Stimulated activated CD8-positive, alpha-beta memory T cell treated with anti-CD3 and anti-CD28 coated beads, Interleukin-4, amount 100 ng/mL, for 48 hours (primary cell): ENCODE measurements at places on chromosomes 12 and 14.

DNA sequence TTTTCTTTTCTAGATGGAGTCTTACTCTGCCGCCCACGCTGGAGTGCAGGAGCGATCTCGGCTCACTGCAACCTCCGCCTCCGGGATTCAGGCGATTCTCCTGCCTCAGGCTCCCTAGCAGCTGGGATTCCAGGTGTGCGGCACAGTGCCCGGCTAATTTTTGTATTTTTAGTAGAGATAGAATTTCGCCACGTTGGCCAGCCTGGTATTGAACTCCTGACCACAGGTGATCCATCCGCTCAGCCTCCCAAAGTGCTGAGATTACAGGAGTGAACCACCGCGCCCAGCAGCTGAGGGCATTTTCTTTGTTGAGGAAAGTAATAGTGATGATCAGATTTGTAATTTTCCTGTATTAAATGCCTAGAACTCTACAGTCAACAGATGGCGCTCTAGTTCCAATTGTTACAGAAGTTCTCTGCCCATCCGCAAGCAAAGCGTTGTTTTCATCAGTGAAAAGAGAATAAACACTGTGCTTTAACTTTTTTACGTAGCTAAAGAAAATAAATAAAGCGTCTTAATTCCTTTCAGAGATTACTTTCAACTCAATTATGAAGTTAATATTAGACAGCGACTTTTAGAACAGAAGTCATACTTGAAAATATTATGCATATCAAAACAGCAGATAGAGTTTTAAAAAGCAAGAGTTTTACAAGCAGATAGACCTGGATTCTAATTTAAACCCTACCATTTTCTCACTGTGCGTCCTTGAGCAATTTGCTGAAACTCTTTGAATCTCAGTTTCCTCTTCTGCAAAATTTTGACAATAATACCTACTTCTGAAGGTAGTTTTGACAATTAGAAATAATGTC is 335.1 kb downstream of the DUSP6 start:
- peak; percentile 35 for DNase-seq

- no peak for DNase-seq
These were observed 65.9 kb downstream of the CMKLR1 start for GRCh38 chr12:108273217-108273616.

GRCh38 chr14:103859416-103860202 is 12.2 kb upstream of the PPP1R13B start:
- no peak for DNase-seq

DNA sequence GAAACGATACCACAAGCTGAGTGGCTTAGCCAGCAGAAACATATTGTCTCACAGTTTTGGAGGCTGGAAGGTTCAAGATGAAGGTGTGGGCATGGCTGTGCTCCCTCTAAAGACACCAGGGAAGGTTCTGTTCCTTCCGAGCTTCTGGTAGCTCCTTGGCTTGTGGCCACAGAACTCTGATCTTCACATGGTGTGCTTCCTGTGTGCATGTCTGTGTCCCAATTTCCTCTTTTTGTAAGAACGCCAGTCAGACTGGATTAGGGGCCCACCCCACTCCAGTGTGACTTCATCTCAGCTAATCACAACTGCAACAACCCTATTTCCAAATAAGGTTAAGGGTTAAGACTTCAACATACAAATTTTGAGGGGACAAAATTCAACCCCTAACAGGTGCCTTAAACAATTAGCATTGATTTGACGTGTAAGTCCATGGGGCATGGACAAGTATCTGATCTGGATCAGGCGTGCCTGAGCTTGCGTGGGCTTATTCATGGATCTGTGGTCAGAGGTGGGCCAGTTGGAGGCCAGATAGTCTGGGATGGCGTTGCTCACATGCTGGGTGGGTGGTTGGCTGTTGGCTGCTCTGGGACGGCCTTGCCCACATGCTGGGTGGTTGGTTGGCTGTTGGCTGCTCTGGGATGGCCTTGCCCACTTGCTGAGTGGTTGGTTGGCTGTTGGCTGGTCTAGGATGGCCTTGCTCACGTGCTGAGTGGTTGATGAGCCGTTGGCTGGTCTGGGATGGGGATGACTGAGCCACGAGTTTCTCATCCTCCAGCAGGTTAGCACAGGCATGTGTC is 88.5 kb downstream of the LGMN start:
- DNase-seq, result no peak

DNA sequence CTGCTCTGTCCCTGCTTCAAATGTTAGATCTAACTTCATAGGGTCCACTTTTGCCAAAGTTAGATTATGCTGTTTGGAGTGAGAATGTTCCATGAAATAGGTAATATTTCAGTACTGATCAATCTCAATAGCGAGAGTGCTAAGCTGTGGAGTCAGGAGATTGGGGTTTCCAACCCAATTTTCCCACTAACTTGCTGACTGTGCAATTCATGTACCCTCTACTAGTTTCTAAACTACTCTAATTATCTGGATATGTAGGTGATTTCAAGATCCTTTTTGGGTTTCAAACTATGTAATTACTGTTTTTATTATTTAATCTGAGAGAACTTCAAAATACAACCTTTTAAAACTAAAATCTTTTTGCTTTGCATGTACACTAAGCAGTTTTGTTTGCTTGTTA is 45.9 kb downstream of the GPR137C start:
- no peak for DNase-seq

- DNase-seq, result no peak
These were observed 17.9 kb downstream of the SPTLC2 start for GRCh38 chr14:77598366-77599070.

DNA sequence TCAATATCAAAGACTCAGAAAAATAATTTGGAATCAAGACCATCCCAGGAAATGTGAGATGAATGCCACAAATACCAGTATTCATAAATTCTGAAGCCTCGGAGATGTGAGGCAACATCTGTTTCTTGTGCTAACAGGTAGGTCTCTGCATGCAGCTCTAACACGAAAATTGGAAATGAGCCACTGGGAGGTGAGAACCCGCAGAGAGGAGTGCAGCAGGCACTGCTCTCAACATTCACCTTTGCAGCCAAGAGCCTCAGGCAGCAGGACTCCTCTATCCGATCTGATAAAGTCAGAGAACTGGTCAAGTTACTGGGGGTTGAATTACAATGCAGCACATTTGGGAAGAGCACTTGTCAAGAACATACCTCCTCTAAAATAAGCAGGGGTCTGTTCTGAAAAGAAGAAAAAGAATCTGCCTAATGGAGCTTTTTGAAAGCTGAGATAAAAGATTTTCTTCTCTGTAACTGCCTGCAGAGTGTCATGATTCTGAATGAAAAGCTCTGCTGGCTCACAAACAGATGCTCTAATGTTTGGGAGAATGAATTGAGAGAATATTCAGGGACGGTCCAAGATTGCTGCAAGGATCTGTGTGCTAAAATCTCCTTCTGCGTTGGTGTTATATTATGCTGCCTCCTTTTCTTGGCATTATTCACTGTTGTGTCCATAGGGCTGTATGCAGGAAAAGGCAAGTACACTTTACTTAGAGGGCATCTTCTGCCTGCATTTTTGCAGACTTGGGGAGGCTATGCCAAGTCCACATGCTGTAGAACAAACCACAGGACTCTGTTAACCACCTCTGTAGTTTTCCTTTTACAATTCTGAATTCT is 209.6 kb upstream of the KRR1 start:
- DNase-seq, result no peak

DNA sequence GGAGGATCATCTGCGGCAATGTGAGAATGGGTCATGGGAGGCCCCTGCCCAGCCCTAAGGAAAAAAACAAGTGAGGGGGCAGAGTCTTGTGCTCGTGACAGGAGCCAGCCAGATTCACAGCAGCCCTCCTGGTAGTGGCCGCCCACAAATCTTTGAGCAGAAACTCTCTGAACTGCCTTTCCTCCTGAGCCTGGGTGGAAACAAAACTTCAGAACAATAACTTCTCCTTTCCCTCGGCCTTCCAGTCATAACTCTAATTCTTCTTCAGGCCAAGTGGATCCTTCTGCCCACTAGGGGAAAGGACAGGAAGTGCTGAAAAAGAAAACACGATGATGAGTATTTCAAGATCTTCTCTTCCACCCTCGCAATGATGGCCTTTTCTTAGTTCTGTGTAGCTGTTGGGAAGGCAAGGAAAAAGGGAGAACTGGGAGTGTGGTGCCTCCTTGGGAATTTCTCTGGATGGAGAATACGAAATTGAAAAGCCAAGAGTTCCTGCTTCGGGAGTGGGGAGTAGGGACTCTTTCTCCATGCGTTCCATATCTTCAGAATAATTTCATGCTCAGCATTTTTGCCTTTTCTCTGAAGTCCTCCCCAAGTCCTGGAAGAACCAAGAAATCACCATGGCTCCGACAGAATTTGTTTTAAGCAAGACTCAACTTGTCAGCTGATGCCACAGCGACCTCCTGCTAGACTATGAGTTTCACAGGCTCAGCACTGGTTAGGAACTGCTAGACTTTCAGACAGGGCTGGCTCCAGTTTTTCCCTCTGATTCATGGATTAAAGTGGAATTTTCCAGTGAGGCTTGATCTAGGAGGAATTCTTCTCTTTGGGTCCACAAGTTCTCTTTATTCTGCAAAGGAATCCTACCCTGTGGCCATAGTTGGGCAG is 188.9 kb downstream of the CAND1 start:
- no peak for DNase-seq

DNA sequence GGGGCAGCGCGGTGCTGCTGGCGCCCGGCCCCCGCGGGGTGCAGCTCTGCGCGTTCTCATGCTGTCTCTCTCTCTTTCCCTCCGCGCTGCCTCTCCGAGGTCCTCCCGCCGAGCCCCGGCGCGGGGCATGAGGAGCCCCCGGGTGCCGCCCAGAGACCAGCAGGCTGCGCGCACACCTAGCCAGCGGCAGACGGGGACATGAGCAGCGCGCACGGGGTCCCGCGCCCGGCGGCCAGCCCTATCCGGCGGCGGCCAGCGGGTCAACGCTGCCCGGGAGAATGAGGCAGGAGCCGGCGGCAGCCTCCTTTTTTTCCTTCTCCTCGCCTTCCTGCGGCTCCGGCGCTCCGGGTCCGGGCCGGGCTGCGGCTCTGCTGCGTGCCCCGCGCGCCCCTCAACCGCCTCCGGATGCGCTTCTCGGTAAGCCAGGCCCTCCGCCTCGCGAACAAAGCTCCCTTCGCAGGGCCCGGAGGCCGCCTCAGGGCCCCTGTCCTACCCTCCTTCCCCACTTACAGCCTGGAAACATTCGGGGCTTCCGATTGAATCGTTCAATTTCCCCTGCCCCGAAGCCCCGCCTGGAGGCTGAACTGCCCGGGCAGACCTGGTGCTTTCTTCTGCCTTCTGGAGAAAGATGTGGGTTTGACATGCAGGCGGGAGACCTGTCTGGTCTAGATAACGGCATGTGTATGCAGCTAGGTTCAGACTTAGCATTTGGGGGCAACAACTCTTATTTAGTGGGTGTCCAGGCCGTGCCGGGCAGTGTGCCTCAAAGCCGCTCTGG is at the start of gene TUNAR:
TUNAR (plus strand) TSS at position 72 of the 778 bp plus-strand sequence.
- no peak for DNase-seq

- peak; percentile 82 for DNase-seq
These were observed at the start of gene C1R for GRCh38 chr12:7092229-7092985. TSS of gene C1R (minus strand) at chr12:7092445. CDS start at chr12:7092388, 57 bp downstream.

DNA sequence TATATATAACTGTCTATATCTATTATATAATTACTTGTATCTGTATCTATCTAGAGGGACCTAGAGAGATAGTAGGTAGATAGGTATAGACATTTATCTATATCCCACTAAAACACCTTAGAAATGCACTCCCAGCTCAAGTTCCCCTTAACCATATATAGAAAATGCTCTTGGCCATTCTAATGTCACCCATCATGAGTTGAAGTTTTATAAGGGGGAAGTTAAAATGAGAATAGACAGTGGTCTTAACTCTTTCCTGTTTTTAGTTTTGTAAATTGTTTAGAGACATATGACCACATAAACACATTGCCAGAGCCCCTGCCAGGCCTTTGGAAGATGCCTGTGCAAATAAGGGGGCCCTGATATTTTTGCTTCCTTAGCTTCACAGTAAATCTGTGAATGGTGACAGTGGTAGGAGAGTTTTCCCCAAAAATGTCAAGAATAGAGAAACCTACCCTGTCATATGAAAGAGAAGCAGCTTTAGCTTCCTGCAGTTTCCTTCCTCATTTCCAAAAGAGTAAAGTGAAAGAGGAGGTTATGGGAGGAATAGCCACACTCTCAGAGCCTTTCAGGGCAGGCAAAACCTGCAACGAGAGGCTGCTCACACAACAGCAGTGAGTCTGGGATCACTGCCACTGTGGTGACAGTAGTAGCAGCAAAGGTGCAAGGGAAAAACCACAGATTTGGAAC is 45.5 kb downstream of the MGST1 start:
- DNase-seq, result no peak

DNA sequence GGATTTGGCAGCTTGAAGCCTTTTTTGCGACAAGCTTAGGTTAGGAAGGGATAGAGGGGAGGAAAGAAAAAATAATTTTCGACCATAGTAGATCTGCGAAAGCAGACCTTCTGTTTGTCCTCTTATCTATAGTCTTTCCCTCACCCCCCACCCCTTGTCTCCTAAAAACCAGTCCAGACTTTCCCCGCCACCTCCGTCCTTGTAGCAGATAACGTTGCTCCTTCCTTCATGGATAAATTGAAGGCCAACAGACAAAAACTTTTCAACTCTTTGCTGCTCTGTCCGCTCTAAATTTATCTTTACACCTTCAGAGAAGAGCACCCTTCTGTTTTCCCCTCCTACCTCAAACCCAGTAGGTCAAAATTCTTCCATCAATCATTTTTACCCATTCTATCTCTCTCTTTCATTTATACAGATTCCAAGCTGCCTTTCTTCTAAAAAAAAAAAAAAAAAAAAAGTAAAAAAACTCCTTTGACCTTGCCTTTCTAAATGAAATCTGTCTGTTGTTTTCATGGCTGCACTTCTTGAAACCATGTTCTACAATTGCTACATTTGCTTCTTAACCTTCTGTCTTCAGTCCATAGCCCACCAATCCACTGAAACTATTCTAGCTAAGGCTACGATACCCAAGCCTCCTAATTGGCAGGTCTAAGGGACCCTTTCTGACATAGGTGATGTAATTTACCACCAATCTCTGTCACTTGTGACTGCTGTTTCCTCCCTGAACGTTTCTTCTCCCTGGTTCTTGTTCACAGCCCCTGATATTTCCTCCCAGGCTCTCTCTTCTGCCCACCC is 11.1 kb upstream of the NEMF start:
- DNase-seq, result no peak

- no peak for DNase-seq
These were observed 553 bp upstream of the DAZAP2 start for GRCh38 chr12:51238037-51238509.

- no peak for DNase-seq
These were observed 348.8 kb downstream of the PDZRN4 start for GRCh38 chr12:41536813-41537490.

DNA sequence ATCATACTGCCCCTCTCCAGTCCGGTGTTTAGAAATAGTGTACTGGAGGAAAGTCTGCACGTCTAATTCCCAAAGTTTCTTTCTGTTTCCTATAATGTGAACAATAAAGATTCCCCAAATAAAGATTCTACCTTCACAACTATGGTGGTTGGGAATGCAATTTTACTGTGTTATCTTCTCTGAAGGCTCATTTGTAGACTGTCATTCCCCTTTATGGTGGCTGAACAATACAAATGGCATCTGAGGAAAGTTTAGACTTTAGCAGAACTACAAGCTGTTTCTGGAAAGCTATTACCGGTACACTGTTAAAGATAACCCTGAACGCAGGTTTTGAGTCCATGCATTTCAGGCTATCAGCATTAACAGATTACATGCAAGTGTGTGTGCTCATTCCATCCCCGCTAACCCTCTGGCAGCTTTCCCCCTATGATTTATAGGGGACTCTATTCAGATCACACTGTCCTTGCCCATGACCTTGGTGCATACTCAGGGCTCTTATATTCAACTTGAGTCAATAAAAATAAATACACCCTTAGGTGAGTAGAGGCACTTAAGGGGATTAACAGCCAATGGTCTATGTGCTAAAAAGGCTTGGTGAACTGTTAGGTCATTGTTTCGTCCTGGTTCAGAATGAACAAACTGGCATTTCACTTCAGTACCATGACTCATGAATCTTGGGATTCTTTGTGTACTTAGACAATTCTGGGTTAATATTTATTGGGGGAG is 60.7 kb upstream of the PYGL start:
- no peak for DNase-seq
